DMS 273 treated with DMSO at 0.1 percent for 48 hours (cell line): ENCODE measurements at places on chromosomes 1 and 21.

- no peak for DNase-seq
Observed at GRCh38 chr1:210883821-210884220, 250.1 kb downstream of the KCNH1 start.

GRCh38 chr1:33379631-33380354, 51.1 kb downstream of the PHC2 start:
- DNase-seq, result no peak

DNA sequence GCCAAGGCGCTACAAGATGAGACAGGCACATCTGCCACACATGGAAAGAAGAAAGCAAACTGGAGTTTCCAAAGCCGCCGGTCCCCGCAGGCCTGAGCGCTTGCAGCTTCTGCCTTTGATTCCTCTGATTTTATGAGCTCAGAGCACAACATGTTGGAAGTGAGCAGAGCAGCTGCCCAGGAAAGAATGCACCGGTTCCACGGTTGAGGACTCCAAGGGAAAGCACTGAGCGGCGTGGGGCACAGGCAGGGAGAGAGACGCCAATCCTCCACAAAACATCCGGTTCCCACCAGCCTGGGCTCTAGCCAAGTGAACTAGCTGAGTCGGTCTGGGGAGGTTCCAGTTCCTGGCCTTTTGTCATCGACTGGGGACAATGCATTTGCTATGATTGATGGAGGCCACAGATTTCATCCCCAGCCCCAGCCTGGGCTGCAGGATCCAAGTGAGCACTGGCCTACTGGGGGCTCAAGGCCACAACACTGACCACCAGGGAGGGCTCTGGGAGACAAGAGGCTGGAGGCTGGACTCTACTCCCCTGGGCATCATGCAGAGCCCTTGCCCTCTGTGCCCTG, 253.1 kb upstream of the IRF2BP2 start:
- DNase-seq, result peak; percentile 27

- DNase-seq, result no peak
Observed at GRCh38 chr21:46021978-46022544, 40.5 kb downstream of the COL6A1 start.

DNA sequence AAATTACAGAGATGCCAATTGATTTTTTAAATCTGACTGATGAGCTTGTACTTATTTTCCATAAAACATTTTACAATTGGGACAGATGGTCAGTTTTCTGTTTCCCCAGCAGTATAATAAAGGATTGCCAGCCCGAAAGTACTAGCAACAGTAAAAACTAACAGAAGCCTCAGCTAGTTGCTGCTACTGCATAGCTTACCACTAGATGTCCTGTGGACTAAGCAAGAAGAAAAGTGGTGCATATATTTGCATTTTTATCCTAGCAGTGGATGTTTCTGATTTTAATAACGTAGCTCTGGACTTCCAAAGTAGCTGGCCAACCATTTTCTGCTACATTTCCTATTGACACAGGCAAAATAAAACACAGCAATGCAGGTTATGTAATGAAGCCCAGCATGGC, 241.5 kb downstream of the BARHL2 start:
- no peak for DNase-seq

- no peak for DNase-seq
Observed at GRCh38 chr1:56376188-56376984, 203.0 kb downstream of the PLPP3 start.

DNA sequence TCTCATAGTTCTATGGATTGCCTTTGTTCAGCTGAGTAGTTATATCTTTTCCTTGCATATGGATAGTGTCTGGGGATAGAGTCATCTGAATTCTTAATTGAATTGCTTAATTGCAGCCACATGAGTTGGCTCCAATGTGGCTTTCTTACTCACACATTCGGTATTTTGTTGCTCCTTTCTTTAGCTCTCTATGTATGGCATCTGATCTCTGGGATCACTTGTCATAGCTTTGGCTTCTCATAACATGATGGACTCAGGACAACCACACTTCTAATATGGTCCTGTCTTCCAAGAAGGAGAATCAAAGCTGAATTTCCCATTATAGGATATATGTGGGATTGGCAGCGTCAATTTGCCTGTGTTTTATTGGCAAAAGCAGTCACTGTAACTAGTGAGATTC, 716.2 kb downstream of the NCAM2 start:
- no peak for DNase-seq

GRCh38 chr1:243950166-243950565, 100.1 kb upstream of the AKT3 start:
- no peak for DNase-seq

- no peak for DNase-seq
Observed at GRCh38 chr1:41578712-41579335, 94.3 kb upstream of the EDN2 start.
